ENCODE measurements at places on chromosomes 16 and 17.

- no peak for DNase-seq
Observed at GRCh38 chr17:80815151-80815681, 176.4 kb upstream of the CHMP6 start.

- DNase-seq: no peak
Observed at GRCh38 chr17:31144428-31144827, 49.7 kb downstream of the NF1 start.

- DNase-seq: peak; percentile 47
Observed at GRCh38 chr17:21288571-21289017, 4.1 kb downstream of the MAP2K3 start.

- DNase-seq: no peak
Observed at GRCh38 chr16:55900616-55901393, 25.6 kb upstream of the CES5A start.

GRCh38 chr17:30573603-30574175 lies 96.5 kb downstream of the GOSR1 start:
- DNase-seq: no peak

DNA sequence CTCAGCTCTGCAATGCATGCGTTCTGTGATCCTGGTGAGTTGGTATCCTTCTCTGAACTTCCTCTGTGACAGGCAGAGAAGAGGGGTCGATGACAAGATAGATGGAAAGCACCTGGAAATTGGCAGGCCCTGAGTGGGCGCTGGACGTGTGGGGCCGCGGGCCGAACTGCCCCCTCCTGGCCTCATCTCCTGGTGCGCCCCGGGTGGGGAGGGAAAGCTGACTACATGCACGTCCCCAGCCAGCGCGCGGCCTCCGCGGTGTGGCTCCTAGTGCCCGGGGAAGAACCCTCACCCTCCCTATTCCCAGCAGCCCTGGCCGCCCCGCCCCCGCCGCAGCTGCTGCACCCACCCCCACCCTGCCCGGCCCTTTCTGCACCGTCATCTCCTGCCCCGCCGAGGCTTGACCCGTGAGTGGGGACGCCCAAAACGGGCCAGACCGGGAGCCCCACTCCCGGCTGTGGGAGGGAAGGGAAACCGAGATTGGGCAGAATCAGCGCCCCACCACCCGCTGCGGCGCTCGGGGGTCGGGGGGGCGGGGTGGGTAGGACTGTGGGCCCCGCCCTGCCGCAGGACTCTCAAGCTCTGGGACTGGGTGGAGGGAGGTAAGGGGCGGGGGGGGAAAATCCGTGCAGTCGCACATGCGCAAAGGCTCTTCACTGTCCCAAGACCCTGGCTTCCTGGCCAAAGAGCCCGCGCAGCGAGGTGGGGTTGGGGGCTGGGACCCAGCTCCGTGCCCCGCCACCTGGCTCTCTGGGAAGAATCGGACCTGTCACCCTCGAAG lies at the start of gene NOL3:
Gene NOL3, plus strand, starts transcription at position 371 of the 781 bp plus-strand sequence.
- DNase-seq: peak; percentile 42

DNA sequence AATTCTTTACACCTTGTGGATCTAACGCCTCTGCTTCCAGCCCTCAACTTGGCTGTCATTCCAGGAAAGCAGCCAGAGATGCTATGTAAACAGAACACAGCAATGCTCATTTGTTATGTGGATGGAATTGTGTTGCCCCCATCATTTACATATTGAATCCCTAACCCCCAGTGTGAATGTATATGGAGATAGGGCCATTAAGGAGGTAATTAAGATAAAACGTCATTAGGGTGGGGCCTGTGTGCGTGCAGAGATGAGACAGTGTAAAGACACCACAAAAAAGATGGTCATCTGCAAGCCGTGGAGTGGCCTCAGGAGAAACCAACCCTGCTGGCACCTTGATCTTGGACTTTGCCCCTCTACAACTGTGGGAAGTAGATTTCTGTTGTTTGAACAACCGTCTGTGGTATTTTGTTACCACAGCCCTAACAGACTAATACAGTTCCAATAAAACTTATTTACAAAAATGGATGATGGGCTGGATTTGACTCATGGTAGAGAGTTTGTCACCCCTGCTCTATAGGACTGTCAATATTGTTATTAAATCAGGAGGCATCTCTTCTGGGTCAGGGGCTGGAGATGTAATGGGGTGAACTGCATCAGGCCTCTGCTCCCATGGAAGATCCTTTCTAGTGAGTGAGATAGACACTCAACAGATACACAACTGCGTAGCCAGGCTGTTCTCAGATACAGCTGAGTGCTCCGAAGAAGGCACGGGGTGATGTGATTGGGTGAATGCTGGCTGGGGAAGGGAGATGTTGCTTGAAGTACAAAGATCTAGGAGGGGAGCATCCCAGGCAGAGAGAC lies 339.0 kb downstream of the SNX29 start:
- no peak for DNase-seq

GRCh38 chr17:60451965-60452364 lies 29.7 kb downstream of the CHCT1 start:
- DNase-seq: no peak

DNA sequence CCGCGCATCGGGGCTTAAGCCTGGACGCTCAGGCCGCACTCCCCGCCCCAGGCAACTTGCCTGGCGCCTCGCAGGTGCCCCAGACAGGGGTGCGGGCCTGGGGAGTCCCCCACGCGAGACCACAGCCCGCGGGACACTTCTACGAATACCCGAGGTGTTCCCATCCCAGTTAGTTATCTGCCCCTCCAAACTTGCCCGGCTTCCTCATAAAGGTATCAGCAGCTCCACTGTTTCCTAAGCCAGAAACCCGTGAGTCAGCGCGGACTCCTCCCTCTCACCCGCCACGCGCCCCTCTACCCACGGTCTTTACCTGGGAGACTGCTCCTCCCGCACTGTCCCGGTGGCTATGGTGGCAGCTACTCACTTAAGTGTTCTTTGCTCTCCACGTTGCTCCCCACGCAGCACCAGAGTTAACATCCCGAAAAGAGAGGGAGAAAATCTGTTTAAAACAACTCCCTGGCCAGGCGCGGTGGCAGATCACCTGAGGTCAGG lies 1.0 kb upstream of the CREBBP start:
- no peak for DNase-seq

DNA sequence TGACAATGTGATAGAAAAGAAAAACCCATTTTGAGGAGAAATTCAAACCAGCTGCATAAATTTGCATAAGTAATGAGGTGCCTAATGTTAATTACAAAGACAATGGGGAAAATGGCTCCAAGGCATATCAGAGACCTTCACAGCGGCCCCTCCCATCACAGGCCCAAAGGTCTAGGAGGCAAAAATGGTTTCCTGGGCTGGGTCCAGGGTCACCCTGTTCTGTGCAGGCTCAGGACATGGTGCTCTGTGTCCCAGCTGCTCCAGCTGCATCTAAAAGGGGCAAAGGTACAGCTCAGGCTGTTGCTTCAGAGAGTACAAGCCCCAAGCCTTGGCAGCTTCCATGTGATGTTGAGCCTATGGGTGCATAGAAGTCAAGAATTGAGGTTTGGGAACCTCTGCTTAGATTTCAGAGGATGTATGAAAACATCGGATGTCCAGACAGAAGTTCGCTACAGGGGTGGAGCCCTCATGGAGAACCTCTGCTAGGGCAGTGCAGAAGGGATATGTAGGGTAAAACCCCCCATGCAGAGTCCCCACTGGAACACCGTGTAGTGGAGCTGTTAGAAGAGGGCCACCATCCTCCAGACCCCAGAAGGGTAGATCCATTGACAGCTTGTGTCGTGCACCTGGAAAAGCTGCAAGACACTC lies 40.6 kb downstream of the IKZF3 start:
- DNase-seq: no peak

DNA sequence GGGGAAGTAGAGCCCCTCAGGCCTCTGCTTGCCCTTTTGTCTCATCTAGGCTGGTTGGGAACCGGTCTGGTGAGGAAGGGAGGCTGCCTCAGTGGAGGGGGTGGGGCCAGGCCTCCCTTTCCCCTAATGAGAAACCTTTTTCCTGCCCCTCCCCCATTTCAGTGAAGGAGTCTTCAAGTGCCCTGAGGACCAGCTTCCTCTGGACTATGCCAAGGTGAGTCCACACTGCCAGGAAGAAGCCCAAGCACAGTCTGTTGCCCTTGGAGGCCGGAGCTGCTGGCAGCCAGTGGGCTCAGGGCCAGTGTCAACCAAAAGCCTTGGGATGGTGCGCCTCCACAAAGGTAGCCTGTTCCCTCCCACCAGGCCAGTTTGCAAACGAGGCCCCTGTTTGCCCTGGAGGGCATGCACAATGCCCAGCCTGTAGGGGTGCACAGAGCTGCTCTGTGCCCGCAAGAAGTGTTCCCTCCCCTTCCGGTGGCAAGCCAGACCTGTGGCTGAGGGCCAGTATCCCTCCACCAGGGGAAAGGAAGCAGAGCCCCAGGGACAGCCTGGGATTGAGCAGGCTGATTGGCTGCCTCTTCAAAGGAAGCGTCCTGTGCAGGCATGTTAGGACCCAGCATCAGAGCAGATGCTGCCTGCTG lies 3.4 kb downstream of the TRAF4 start:
- DNase-seq: no peak

DNA sequence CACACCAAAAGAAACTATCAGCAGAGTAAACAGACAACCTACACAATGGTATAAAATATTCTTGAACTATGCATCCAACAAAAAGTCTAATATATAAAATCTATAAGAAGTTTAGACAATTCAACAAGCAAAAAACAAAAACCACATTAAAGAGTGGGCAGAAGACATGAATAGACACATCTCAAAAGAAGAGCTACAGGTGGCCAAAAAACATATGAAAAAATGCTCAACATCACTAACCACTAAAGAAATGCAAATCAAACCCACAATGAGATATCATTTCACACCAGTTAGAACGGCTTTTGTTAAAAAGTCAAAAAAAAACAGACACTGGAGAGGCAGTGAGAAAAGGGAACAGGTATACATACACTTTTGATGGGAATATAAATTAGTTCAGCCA lies 348.9 kb upstream of the MAF start:
- no peak for DNase-seq

GRCh38 chr17:80864751-80865150 lies 126.9 kb upstream of the CHMP6 start:
- no peak for DNase-seq

DNA sequence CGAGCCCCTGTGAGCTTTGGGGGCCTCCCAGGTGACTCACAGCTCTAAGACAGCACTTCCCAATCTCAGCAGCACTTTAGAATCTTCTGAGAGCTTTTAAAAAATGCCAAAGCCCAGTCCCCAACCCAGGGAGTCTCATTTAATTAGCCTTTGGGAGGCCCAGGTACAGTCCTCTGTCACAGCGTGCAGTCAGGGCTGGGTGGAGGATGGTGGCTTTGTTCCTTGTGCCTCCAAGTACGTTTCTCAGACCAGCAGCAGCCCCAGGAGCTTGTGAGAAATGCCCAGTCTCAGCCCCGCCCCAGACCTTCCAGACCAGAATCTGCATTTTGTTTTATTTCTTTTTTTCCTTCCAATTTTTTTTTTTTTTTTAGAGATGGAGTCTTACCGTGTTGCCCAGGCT lies 27.4 kb upstream of the CMIP start:
- DNase-seq: no peak

DNA sequence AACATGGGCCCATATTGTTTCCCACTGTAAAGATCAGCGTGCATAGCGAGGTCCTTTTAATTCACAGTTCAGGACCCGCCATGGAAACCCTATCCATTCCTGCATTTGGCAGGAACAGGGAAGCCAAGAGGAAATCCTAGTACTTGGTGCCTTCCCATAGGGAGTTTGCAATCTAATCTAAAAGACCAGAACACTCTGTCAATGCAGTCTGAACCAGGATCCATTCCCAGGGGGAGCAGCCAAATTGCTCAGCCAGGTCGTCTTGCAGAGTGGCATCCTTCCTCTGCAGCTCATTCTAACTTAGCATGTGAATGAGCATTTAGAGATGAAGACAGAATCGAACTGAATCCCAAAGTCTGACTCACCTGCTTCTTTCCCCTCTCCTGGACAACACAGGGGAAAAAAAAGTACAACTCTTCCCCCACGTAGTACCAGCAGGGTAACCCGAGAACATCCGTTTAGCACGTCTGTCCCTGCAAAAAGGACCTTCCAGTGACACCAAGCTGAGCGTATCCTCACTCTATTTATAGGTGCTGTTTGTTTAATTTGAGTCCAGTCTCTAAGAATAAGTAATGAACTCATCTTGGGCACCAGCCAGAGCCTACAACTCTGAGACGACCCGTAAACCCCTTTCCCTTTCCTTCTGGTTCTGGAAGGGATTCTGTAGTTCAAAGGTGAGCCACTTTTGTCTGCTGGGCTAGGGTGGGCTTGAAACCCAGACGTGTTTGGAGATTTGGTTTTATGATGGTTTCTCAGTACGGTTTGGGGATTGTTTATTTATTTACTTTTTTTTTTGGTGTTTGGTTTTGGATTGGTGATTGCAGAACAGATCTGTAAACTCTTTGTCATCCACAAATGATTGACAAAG lies 74.5 kb downstream of the ERCC4 start:
- DNase-seq: no peak

- DNase-seq: no peak
Observed at GRCh38 chr16:68075980-68076379, 9.2 kb upstream of the NFATC3 start.

DNA sequence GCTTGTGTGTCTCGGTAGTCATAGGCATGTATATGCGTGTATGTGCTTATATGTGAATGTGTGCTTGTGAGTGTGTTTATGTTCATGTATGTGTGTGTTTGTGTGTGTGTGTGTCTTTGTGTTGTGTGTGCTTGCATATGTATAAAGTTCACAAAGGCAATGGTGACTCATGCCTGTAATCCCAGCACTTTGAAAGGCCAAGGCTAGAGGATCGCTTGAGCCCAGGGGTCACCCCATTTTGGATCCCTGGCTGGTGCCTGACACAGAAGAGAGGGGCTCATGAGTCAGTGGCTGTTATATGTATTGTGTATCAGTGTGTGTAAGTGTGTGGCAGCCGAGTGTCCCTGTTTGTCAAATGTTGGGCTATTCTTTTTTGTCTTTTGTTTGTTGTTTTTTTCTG lies 69.3 kb downstream of the ABCC1 start:
- no peak for DNase-seq

GRCh38 chr17:65035191-65035590 lies 21.3 kb downstream of the GNA13 start:
- DNase-seq: no peak

DNA sequence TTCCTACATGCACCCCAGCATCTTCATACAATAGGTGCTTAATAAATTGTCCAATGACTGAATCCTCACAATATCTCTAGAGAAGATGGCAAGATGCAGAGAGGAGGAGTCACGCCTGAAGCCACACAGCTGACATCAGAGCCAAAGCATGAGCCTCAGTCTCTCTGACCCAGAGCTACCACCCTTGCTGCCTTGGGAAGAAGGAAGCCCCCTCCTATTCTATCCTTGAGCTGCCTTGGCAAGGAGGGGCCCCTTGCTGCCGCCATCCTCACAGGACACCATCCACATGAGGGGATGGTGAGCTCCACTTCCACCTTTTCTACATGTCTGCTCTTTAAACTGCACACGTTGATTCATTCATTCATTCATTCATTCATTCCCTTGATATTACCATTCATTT lies 37.0 kb upstream of the C16orf78 start:
- DNase-seq: no peak

- DNase-seq: peak; percentile 14
Observed at GRCh38 chr17:83190601-83191387, 111.4 kb downstream of the METRNL start.

Data from natural killer cell (primary cell).